A549 treated with dexamethasone at 1 μM for 4 hours (cell line): ENCODE measurements at places on chromosomes 3 and 15. TPM values are rescaled to one million over a fixed set of nuclear protein-coding genes. Genes with fewer than 3 reads are reported as not detected.

The CELF6 gene
- 0.11 to 0.21 TPM (median 0.15 TPM) in 4 of 5 replicates, not detected in the other for total RNA-seq

The GATA2 gene
- total RNA-seq = 3.9 to 5.7 TPM (median 4.6 TPM) in 5 replicates

The SAMMSON gene
- not detected in 5 replicates for total RNA-seq

The NANOGP8 gene
- not detected in 5 replicates for total RNA-seq

The OR5K2 gene
- not detected in 5 replicates for total RNA-seq

The PFN2 gene
- total RNA-seq = 151 to 178 TPM (median 168 TPM) in 5 replicates

The LTF gene
- total RNA-seq = not detected in 5 replicates

The COL7A1 gene
- total RNA-seq = 87.7 to 170 TPM (median 128 TPM) in 5 replicates

The C2CD4A gene
- 0.11 to 0.14 TPM (median 0.12 TPM) in 5 replicates for total RNA-seq

The ADAM10 gene
- 98.3 to 143 TPM (median 136 TPM) in 5 replicates for total RNA-seq

The PLXNA1 gene
- 15.5 to 28.8 TPM (median 25.2 TPM) in 5 replicates for total RNA-seq
